ENCODE measurements at places on chromosomes 1 and 21. TPM values are rescaled to one million over a fixed set of nuclear protein-coding genes. Genes with fewer than 3 reads are reported as not detected.

DNA sequence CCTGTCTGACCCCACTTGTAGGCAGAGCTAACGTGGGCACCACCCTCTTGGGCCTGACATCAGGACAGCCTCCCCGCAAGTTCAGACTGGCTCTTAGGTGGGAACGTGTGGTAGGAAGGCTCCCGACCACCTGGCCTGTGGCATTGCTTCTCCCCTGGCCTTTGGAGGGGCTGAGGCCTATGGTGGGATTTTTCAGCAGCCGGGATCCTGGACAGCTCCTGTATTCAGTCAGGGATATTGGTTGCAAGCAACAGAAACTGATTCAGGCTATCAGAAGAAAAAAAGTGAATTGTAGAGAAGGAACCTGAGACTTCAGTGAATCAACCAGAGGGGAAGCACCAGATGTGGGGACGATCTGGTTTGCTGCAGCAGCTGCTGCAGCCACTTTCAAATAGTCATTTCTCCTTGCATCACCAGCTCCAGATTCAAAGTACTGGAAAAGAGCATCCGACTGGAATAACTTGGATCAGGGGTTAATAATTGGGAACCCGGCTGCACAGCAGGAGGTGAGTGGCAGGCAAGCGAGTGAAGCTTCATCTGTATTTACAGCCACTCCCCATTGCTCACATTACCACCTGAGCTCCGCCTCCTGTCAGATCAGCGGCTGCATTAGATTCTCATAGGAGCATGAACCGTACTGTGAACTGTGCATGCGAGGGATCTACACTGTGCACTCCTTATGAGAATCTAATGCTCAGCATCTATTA lies 5.9 kb downstream of the RNF186 start:
- H3K4me1 ChIP-seq = no peaks in the 10 kb centered on the region
- H3K36me3 ChIP-seq = no peaks in the 10 kb centered on the region
- no peak overlapping the region for H3K27ac ChIP-seq
- DNase-seq = no peak
- no peaks in the 10 kb centered on the region for H3K27me3 ChIP-seq
- no peak overlapping the region for H3K4me3 ChIP-seq

DNA sequence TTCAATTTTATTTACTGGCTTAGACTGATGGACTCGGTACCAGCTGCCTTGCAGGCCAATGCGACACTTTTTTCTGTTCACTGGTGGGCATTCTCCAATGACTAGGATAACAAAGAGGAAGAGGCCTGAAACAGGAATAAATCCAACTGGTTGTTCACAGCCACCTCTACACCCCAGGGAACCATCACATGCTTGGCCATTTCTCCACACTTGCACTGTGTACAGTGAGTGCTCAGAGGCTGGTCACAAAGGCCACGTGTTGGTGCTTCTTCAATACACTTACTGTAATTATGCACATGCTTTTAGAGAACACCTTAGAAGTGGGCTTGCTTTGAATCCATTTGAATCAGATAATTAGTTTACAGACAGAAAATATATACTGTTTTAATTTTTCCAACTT lies 113.4 kb downstream of the FAM78B start:
- H3K36me3 ChIP-seq = no peaks in the 10 kb centered on the region
- H3K4me3 ChIP-seq = no peak overlapping the region
- H3K27ac ChIP-seq = no peak overlapping the region
- H3K4me1 ChIP-seq = no peaks in the 10 kb centered on the region
- no peak for DNase-seq

Gene TAS1R1
- not detected for total RNA-seq

Gene NIT1
- 42.1 TPM for total RNA-seq

DNA sequence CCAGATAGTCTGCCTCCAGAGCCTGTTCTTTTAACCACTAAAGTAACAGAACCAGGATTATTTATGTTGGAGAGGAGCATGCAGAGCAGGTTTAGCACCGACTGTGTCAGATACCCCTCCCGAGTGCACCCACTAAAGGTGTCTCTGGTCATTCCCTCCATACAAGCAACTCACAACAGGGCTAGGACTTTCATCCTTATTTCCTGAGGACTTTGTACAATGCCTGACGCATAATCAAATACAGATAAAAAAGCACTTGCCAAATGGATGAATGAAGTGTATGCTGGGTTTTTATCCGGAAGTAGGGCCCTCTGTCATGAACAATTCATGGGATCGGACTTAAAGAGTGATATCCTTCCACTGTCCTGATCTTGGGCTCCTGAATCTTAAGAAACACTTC lies 26.0 kb downstream of the RPL5 start:
- no peaks in the 10 kb centered on the region for H3K27me3 ChIP-seq
- no peak overlapping the region for H3K4me3 ChIP-seq
- DNase-seq = no peak
- H3K4me1 ChIP-seq = no peaks in the 10 kb centered on the region

DNA sequence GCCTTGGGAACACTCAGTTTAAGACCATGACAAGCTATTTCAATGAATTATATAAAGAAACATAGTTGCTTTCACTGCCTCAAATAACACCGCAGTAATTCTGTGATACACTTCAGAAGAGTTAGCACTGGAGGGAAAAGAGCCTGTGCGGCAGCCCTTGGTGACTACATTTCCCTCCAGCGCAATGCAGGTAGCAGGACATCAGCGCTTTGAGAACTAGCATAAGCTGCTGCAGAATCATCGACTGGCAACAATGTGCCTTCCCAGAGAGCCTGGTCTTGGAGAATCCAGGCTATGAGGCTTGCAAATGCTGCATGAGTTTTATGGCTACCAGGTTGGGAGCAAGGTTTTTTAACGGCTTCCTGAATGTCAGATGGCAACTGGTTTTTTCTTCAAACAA lies 7.5 kb downstream of the NRIP1 start:
- H3K27ac ChIP-seq = no peak overlapping the region
- H3K36me3 ChIP-seq = no peaks in the 10 kb centered on the region
- peaks cover 44% of the 10 kb centered on the region for H3K4me1 ChIP-seq
- no peaks in the 10 kb centered on the region for H3K27me3 ChIP-seq
- no peak for DNase-seq
- H3K4me3 ChIP-seq = no peak overlapping the region

Gene NR1I3
- not detected for total RNA-seq

DNA sequence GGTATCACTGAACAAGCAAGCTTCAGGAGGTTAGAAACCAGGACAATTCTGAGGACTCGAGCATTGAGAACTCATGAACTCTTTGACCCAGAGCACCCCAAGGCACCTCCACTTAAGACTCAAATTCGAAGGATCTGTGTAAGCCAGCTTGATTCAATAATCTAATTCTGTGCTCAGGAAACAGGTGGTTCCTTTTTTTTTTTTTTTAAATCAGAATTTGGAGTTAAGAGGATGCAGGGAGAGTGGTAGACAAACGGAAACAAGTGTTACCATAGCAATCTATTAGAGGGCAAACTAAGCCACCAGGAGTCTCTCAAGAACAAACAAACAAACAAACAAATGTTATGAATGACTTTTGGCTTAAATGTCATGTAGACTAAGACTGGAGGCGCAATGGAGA lies 53.8 kb upstream of the DPH5 start:
- DNase-seq = no peak
- H3K4me1 ChIP-seq = peaks cover 3% of the 10 kb centered on the region
- no peaks in the 10 kb centered on the region for H3K27me3 ChIP-seq
- H3K4me3 ChIP-seq = no peak overlapping the region
- no peak overlapping the region for H3K27ac ChIP-seq

DNA sequence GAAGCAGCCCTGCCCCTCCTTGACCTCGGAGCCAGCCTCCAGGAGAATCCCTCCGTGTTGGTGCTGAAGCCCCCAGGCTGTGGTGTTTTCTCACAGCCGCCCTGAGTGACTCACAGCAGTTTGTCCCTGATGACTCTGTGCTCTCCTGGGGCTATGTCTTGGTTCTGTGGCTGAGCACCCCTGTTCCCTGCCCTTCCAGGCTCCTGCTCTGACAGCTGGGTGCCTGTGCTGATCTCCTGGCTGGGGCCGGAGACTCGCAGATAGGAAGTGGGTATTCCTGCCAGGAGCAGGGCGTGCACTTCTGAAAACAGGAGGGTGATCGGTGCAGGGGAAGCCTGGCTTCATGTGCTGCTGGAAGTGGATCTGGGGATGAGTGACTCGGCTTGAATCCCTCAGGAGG lies 34.5 kb downstream of the POFUT2 start:
- no peak for DNase-seq
- H3K4me1 ChIP-seq = peaks cover 4% of the 10 kb centered on the region
- no peaks in the 10 kb centered on the region for H3K36me3 ChIP-seq
- no peak overlapping the region for H3K4me3 ChIP-seq

DNA sequence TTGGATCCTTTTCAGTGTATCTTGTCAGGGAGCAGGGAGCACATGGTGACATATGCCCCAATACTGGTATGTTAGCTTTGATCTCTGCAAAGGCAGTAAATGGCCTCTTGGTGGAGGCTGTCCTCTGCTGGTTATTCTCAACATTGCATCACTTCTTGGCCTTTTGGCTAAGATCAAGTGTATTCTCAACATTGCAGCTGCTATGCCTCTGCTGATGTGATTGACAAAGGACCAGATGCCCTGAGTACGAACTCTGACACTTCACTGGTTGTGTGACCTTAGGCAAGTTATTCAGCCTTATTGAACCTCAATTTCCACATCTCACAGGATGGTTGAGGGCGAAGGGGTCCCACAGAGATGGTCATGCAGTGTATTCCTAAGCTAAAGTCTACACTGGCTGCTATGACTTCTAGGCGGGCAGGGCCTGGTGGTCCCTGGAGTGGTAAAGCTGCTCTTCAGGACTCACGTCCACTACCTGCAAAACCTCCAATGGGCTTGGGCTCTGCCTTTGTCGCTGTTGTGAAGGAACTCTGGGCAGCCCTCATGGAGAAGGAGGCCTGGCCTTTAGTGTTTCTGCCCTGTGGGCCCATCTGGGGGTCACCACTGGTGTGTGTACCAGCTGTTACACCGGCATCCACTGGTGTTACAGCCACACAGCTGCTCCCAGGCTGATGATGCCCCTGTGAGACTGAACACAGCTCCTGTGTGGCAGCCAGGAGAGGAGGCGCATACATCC lies 64.8 kb downstream of the DNTTIP2 start:
- peak; percentile 4 for DNase-seq
- no peak overlapping the region for H3K27ac ChIP-seq
- no peaks in the 10 kb centered on the region for H3K27me3 ChIP-seq
- no peaks in the 10 kb centered on the region for H3K36me3 ChIP-seq
- peaks cover 36% of the 10 kb centered on the region for H3K4me1 ChIP-seq

GRCh38 chr1:226974544-226975258 lies 34.6 kb downstream of the COQ8A start:
- H3K27ac ChIP-seq = peak overlapping the region; percentile 87
- H3K36me3 ChIP-seq = no peaks in the 10 kb centered on the region
- H3K4me1 ChIP-seq = peaks cover 35% of the 10 kb centered on the region
- H3K4me3 ChIP-seq = peak overlapping the region; percentile 22
- H3K27me3 ChIP-seq = no peaks in the 10 kb centered on the region

Gene TTF2
- total RNA-seq = 28.8 TPM

DNA sequence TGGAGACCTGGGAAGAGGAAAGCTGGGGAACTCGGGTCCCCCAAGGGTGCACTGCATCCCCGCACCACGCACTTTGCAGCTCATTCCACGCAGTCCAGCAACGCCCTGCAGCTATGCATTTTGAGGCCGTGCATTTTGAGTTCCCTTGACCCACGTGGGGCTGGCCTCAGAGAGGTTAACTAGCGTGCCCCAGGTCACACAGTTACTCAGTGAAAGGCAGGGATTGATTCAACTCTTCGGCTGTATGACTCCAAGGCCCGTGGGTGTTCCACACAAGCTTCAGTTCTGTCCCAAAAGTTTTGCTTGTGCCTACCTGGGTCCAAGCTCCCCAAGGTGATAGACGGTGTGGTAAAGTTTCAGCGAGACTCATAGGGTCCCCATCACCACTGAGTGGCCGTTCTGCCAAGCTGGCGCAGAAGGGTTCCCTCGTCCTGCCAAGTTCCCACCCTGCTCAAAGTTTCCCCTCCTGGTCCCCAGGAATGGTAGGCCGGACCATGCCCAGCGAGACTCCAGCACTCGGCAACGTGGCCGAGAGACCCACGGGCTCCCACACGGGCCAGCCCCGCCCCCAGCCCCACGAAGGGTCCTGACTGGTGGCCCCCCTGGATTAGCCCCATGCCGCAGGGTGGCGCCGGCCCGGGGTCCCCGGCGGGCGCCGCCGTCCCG lies 611 bp downstream of the HSPG2 start:
- DNase-seq = no peak
- peak overlapping the region; percentile 99 for H3K27ac ChIP-seq
- peaks cover 35% of the 10 kb centered on the region for H3K4me1 ChIP-seq
- peak overlapping the region; percentile 75 for H3K4me3 ChIP-seq
- H3K27me3 ChIP-seq = no peaks in the 10 kb centered on the region

Gene LIPI
- not detected for total RNA-seq

DNA sequence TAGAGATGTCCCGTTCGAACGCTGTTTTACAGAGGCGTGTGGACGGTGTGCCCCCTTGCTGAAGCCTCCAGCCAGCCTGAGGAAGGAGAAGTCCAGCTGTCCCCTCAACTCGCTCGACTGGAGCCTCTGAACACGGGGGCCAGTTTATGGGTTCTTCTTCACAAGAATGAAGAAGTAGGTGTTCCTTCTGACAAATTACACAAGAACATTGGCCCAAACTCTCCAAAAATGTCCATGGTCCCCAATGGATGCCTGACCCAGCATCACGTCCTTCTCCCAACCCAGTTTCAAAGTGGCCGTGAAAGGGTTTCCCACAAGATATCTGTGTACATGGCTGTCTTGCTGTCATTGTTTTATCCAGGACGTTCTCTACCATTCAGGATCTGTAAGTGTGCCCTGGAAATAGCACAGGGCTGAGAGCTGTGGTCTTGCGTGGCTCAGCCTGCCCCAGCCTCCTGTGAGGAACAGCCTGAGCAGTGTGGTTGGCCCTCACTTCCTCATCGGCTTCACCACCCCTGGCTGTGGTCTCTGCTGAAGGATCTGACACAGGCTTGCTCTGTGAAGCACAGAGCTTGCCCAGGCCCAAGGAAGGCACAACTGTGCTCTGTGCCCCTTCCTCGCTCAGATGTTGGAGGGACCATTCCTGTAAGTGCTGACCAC lies 1.0 kb upstream of the S100B start:
- DNase-seq = no peak
- H3K36me3 ChIP-seq = no peaks in the 10 kb centered on the region
- no peak overlapping the region for H3K27ac ChIP-seq
- H3K4me3 ChIP-seq = no peak overlapping the region

GRCh38 chr21:40967771-40968170 lies 120.8 kb upstream of the DSCAM start:
- no peaks in the 10 kb centered on the region for H3K36me3 ChIP-seq
- no peaks in the 10 kb centered on the region for H3K4me1 ChIP-seq
- no peaks in the 10 kb centered on the region for H3K27me3 ChIP-seq
- H3K27ac ChIP-seq = no peak overlapping the region
- no peak overlapping the region for H3K4me3 ChIP-seq

- H3K4me3 ChIP-seq = no peak overlapping the region
- no peak overlapping the region for H3K27ac ChIP-seq
- no peaks in the 10 kb centered on the region for H3K4me1 ChIP-seq
- H3K27me3 ChIP-seq = peaks cover 4% of the 10 kb centered on the region
- H3K36me3 ChIP-seq = no peaks in the 10 kb centered on the region
- no peak for DNase-seq
These were observed 17.6 kb upstream of the PEX10 start for GRCh38 chr1:2429780-2430591.

DNA sequence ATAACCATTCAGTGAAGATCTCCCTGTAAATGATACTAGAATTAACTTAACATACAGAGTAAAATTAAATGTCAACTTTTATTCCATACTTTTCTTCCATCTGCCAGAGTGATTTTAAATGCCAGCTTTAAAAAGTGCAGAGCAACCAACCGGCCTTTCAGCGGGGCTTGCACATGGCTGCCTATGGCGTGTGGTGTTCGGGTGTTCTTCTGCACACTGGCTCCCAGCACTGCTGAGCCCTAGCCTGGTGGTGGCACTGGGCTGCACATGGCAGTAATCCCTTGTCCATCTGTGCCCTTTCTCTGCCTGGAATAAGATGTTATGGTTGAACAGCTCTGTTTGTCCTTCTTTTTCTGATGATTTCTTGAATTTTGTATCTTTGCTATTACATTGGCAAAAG lies 156.3 kb downstream of the SNX7 start:
- no peaks in the 10 kb centered on the region for H3K36me3 ChIP-seq
- no peak for DNase-seq
- no peak overlapping the region for H3K27ac ChIP-seq

Data from thoracic aorta (tissue), 2 donors.